ENCODE measurements at places on chromosomes 1 and 21.

GRCh38 chr1:78375996-78376395 lies 114.8 kb upstream of the PTGFR start:
- DNase-seq: no peak

DNA sequence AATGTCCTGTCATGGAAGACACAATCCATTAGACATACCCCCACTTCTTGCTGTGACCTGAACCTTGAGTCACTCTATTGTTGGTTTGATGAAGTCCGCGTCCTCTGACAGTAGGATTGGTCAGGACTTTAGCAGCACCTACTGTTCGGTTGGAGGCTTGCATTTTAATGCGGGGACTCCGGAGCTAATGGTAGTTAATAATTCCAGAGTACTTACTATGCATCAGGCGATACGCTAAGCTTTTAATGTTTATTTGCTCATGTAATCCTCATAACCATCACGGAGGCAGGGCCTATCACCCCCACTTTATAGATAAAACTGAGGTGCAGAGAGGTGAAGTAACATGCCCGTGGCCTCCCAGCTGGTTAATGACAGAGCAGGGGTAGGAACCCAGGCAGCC lies 7.9 kb upstream of the ELF3 start:
- no peak for DNase-seq

GRCh38 chr1:66383611-66384010 lies 150.3 kb upstream of the SGIP1 start:
- no peak for DNase-seq

DNA sequence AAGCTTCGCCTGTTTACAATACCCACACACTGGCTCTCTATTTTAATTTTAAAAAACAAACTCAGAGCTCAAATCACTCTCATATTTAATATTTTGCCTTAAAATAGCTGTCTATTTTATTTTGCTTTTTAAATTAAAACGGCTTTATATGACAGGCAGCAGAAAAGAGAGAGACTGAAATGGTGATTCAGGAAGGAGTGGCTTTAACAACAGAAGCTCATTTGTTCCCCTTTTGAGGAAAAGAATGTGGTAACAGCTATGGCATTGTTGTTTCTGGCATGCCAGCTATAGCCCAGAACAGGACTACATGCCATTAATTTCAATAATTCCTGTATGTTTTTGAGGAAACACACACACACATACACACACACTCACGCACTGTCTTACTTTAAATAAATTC lies 234.2 kb upstream of the PTBP2 start:
- no peak for DNase-seq

DNA sequence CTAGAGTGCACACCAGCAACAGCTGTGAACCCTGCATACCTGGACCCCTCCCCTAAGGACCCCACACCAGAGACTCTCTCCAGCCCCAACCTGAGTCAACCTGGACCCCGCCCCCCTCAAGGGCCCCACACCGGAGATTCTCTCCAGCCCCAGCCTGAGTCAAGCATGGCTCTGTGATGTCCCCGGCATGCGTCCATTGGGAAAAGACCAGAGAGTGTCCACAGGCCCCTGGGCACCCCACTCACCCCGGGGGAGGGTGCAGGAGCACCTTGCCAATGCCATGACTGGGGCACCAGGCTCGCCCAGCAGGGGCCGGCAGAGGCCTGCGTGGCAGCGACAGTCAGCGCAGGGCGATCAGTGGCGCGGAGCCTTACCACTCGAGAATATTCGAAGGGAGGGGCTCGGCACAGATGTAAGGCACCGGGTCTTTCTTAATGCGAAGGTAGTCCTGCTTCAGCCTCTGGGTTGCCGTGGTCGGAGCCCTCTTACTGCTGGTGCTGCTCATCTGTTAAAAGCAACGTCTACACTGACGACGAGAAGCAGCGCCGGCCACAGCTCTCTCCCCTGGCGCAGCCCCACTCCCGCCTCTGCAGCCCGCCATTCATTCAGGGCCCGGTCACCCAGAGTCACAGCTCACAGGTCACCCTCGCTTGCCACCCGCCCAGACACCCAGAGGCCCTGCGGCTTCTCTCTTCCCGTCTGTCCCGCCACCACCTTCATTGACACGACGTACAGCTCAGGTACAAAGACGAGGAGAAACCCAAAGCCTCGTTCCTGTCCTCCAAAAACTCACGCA lies 6.0 kb downstream of the UBE2J2 start:
- DNase-seq: no peak

- no peak for DNase-seq
Observed at GRCh38 chr1:234603221-234604204, 6.5 kb downstream of the IRF2BP2 start.

DNA sequence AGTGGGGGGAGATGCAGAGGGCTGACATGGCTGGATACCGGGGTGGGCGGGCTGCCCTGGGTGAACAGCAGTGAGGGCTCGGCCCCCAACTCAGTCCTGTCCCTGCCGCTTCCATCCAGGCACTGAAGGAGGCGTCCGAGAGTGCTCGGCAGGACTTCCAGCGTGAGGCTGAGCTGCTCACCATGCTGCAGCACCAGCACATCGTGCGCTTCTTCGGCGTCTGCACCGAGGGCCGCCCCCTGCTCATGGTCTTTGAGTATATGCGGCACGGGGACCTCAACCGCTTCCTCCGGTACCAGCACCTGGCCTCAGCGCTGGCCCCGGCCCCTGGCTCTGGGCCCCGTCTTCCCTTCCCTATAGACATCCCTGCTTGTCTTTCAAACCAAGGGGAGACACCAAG lies 15.6 kb downstream of the NTRK1 start:
- no peak for DNase-seq

- peak; percentile 39 for DNase-seq
Observed at GRCh38 chr1:211259638-211260126, 516 bp downstream of the RCOR3 start.

GRCh38 chr1:70044832-70045231 lies 160.5 kb downstream of the LRRC40 start:
- no peak for DNase-seq

DNA sequence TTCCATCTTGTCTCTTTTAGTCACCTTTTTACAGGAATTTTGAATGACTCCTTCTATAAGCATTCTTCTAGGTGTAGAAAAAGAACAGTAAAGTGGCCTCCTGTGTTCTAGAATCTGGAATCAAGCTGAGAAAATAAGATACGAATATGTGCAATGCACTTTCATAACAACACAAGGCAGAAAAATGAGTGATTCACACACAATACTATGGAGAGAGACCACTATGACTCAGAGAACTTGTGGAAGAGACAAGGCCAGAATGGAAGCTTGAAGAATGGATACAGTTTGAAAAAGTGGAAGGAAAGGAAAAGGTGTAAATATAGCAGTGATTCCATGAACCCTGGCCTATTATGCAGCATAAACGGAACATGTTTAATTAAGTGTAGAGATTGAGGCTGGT lies 57.1 kb upstream of the SAMSN1 start:
- DNase-seq: no peak

DNA sequence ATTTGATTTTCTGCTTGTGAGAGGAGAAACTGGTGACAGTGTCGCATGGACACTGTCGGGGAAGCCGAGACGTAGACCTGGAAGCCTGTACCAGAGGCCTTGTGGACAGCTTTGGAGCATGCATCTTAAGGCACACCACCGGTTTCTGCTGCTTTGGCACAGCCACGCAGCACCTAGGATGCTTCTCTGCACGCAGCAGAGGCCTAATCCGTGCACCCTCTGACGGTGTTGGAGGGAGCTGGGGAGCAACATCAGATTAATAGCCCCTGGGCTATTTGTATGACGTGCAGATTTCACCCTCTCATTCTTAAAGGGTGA lies 30.3 kb downstream of the TEX35 start:
- no peak for DNase-seq

DNA sequence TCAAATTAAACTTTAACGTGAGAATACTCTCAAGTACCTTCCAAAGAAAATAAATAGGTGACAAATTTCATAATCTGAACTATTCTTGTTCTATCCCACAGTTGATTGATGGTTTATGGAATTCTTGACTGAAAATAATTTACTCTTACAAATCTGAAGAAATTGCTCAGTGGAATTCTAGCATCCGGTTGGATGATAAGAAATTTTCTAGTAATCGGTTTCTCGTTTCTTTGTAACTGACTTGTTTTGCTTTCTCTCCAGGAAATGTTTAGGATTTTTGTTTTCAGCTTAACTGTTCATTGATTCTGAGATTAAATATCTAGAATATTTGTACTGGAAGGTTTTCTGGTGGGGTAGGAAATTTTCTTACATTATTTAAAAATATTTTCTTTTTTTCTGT lies 558.9 kb upstream of the ADAMTS5 start:
- no peak for DNase-seq

DNA sequence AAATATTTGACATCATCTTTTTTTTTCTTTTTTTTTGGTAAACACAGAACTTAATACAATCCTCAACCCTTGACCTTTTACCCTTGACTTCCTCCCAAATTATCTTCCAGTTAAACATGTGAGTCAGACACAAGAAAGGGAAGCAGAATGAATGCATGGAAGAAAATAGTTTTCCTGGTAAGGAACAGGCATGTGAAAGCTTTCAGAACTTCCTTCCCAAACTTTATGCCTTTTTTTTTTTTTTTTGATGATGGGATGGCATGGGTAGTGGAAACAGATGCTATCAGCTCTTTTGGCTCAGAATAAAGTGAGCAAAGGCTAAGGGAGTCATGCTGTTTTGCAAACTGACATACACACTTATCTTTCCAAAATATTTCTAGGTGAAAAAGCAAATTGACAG lies 1079.1 kb downstream of the TTLL7 start:
- DNase-seq: no peak

- peak; percentile 51 for DNase-seq
Observed at GRCh38 chr1:201019321-201019977, 4.1 kb downstream of the KIF21B start.

DNA sequence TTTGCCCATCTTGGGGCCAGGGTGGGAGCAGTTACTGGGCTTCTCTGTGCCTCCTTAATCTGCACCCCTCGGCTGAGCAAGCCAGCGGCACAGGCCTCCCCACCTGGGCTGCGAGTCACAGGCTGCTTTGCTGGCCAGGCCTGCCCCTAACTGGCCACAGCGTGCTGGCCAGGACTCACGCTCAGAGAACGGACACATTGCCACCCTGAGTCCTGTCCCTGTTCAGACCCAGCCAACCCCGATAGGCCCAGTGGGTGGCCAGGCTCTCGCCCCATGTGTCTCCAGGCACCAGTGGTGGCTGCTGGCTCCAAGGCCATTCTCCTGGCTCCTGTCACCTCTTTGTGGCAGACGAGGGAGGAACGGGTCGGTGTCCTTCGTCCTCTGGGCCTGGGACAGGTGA lies 61.3 kb downstream of the MORN1 start:
- DNase-seq: no peak

- peak; percentile 57 for DNase-seq
Observed at GRCh38 chr1:242784084-242784483, 259.6 kb upstream of the PLD5 start.
